GOT3 (cell line): ENCODE measurements at places on chromosomes 6 and 20.

GRCh38 chr20:49633643-49634042 is 65.7 kb upstream of the PTGIS start:
- no peak for DNase-seq

GRCh38 chr20:31536575-31536974 is 22.3 kb downstream of the HM13 start:
- DNase-seq = no peak

DNA sequence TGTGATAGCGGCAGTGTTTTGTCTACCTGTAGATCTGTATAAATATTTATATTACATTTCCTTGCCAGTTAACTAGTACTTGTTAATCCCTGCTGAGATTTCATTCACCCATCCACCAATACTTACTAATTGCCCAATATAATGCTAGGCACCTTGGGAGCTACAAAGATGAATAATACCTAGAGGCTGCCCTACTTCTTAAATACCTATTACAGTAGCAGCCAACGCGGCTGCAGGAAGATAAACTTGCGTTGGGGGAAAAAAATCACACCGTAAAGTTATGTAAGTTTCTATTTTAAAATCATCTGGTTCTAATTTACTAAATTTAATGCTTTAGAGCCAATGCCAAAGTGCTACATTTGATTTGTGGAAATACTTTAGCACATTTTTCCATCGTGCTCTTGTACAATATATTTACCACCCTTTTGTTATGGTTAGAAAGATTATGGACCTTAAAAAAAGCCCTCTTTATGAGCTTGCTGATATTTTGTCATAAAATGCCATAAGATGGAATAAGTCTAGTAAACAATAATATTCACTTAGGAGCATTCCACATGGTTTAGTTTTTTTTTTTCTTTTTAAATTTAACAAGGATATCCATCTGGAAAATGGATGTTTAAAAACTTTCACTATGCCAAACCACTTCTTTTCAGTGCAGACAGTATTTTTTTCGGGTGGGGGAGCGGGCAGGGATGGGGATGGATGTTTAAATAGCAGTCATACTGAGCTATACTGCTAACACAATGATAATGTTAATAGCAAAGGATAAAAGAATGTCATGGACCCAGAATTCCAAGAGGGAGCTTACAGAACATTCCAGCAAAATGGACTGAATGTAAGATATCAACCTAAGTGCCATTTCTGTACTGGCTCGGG is 13.2 kb upstream of the NEDD9 start:
- DNase-seq = no peak

- DNase-seq = no peak
Measured at GRCh38 chr6:38477680-38478260, 162.0 kb downstream of the BTBD9 start.

GRCh38 chr6:35019171-35019570 is 122.0 kb downstream of the TCP11 start:
- DNase-seq = no peak
